Memory B cell (primary cell): ENCODE measurements at places on chromosomes 1 and 21.

GRCh38 chr1:31444725-31445448 is 31.9 kb downstream of the SERINC2 start:
- DNase-seq, result no peak

DNA sequence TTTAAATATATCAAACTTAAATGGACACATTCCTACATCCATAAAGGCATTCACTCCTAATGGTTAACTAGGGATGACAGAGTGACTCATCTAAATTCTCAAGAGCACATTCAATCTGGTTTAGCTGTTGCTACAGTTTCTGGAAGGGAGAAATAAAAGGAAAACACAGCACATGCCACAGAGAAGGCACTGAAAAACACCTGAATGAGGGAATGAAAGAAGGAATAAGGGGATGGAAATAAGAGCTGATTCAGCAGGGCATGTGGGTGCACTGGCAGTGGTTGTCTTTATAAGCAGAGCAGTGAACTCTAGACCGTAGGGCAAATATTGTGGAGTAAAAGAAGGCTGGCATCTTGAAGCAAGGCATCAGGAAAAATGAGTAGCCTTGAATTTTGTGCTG is 79.3 kb downstream of the LHX4 start:
- DNase-seq, result no peak

DNA sequence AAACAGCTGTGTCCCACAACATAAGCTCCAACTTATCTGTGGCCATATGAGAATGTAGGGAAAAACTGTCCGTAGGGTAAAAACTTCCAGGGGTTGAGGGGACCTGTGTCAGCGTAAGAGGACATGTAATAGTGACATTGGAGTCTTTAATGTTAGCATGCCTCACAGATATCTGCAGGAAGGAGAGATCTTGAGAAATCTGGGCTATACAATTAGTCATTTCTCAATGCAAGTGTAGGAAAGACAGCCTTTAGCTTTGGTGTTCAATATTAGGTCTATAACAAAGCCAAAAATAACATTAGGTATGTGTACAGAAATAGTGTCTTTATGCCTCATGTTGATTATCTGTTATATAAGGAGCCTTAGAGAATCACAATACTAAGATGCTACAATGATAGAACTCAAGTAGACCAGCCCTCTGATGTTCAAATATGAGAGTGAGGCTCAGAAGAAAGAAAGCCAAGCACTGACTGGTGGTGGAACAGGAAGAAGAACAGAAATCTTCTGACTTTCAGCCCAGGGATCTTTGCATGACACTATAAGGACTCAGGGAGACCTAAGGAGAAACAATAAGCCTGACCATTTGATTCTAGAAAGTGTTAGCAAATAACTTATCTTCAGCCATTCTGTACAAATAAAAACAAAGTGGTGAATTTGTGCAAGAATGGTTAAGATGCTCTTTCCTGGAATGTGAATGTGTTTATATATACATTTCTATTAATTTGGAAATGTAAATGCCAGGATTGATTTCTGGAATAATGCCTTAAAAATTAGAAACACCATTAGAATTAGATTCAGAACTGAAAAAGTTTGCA is 152.6 kb downstream of the ZC3H11B start:
- no peak for DNase-seq

GRCh38 chr1:110155878-110156522 is 5.7 kb downstream of the SLC6A17 start:
- DNase-seq, result peak; percentile 23

- DNase-seq, result no peak
These were observed 57.9 kb upstream of the CTBS start for GRCh38 chr1:84632137-84632536.

GRCh38 chr1:231013391-231014015 is 26.6 kb downstream of the FAM89A start:
- DNase-seq, result no peak

DNA sequence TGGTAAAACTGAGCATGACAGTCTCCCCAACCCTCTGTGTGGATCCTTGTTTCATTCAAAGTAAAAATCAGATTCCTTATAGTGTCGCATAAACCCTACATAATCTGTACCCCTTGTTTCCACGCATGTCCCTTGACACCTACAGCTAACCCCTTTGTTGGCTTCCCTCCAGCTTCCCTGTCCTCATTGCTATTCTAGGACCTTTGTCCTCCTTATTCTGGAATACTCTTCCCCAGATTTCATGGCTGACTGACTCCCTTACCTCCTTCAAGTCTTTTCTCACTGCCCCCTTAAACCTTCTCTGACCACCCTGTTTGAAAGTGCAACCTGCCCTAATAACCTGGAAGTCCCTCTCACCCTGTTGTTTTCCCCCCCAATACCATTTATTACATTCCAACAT is 4.0 kb downstream of the RNF11 start:
- DNase-seq, result no peak

DNA sequence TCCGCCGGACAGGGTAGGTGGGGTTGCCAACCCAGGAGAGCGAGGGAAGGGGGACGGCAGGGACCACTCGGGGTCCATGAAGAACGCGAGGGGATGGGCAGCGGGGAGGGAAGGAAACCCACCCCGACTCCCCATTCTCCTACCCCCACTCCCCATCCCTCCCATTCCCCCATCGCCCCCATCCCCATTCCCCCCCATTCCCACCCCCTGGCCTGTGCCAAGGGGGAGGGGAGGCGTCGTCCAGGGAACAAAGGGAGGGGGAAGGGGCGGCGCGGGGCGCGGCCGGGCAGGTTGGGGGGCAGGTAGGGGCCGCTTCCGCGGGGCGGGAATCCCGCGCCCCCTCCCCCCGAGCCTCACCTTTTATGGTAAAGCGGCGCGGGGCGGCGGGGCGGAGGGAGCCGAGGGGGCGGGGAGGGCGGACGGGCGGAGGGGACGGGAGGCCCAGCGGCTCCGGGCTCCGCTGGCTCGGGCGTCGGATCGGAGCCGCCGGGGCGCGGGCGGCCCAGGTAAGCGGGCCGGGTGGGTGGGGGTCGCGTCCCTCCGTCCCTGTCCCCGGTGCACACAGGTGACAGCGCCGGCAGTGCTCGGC is at the start of gene FBLIM1:
Gene FBLIM1 (plus strand): TSS at position 453 of the 589 bp plus-strand sequence. CDS start 6,189 bp downstream, outside the sequence.
- DNase-seq, result no peak

DNA sequence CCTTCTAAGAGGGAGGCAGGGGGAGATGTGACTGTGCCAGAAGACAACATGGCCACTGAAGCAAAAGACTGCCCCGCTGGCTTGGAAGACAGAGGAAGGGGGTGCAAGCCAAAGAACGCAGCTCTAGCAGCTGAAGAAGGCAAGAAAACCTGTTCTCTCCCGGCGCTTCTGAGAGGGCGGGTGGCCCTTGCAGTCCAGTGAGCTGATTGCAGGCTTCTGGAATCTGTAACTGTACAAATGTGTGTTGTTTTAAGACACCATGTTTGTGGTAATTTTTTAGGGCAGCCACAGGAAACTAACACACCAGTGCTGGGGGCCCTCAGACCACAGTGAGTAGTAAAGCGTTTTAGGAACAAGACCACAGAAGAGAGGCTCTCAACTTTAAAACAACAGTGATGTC is 47.0 kb downstream of the CD46 start:
- DNase-seq, result no peak

DNA sequence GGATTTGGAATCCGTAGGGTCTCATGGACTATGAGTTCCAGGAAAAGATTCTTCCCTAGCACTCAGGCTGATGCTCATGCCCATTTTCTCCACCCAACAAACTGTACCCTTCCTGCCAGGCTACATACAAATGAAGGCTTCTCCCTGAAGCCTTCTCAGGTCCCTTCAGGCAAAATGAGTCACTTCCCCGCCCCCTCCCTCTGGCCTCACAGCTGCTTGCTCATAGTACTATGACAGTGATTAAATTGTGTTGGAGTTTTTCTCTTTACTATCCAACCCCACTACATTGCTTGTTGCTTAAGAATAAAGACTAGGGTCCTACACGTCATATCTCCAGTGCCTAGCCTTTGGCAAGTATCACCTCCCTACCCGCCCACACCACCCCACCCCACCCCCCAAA is 207.6 kb upstream of the NFIA start:
- DNase-seq, result no peak

DNA sequence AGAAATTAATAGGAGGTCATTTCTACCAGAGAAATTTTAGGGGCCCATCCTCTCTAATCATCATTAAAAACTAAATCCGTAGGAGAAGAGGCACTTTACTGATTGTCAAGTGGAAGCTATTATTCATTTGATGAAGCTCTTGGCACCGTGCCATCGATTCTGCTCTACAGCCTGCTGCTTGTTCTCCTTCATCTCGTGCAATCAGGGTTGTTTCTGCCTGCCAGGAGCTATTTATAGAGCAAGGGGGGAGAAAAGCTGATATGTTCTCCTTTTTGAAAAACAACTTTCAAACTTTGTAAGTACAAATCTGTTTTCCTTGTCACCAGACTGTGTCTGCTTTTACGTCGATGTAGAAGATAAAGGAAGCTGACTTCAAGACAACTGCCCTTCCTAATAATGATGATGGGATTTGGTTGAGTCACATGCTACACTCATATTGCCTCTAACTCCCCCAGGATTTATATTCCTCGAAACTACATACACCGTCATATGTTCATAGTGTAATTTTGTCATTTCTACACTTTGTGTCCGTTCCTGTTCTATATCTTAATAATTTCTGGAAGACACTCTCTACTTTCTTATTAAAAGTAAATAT is 169.6 kb upstream of the LHX8 start:
- DNase-seq, result no peak

DNA sequence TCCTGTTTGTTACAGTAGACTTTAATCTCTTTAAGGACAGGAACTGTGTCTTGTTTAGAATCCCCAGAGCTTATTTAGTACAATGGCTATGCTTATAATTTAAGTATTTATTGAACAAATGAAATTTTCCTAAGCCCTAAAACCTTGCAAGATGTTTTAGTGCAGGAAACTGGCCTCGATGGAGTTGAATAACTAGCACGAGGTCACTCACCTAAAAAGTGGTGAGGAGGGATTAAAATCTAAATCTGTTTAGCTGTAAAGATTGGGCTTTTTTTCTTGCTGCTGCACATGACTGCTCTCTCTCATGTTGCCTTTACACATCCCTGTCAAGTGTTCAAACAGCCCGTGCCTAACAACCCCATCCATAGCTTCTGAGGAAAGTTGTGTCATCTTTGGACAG is 10.2 kb downstream of the NFYC start:
- no peak for DNase-seq

DNA sequence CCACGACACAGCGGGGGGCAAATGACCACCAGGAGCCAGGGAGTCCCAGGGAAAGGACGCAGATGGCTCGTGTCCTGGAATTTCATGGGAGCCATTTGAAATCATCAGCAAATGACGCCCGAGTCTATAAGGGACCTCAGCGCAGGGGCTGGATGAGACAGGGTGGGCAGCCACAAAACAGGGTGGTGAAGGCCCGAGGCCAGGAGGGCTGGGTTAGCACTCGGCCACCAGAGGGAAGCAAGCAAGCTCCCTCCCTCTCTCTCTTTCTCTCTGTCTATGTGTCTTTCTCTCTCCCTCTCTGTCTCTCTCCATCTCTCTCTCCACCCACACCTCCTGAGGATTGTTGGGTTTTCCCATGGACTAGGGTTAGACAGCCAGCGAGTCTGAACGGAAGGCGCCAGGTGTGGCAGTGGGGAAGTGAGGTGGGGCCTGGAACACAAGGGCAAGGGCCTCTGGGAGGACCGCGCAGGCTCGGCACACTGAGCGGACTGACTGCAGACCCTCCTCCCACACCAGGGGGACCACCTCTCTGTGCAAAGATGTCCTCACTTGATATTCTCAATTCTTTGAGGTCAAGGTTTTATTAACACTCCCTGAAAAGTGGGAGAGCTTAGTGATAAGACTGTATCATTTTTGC is 73.8 kb upstream of the TMPRSS2 start:
- DNase-seq, result no peak

GRCh38 chr1:79899914-79900313 is 893.4 kb upstream of the ADGRL4 start:
- DNase-seq, result no peak

DNA sequence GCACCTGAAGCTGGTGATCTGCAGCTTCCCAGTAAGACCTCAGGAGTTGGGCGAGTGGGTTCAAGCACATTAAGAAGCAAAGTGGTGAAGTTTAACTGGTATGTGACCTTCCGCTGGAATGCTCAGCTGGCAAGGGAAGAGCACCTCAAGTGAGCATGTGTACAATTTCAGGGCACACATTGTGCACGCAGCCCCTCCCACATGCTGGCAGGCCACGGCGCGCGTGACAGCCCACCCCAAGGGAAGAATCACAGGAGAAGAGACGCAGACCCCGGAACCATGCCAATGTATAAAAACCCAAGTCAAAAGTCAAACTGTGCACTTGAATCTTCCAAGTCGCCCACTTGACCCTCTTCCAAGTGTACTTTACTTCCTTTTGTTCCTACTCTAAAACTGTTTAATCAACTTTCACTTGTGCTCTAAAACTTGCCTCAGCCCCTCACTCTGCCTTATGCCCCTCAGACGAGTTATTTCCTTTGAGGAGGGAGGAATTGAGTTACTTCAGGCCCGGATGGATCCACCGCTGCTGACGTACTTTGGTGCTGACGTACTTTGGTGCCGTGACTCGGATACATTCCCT is 20.0 kb downstream of the LRRC3 start:
- DNase-seq, result no peak

- no peak for DNase-seq
These were observed 178.7 kb downstream of the GABPA start for GRCh38 chr21:25913479-25913878.

- DNase-seq, result no peak
These were observed 152.0 kb downstream of the ETS2 start for GRCh38 chr21:38957575-38958322.

GRCh38 chr1:223845037-223845809 is 524 bp downstream of the TP53BP2 start:
- DNase-seq, result peak; percentile 62

DNA sequence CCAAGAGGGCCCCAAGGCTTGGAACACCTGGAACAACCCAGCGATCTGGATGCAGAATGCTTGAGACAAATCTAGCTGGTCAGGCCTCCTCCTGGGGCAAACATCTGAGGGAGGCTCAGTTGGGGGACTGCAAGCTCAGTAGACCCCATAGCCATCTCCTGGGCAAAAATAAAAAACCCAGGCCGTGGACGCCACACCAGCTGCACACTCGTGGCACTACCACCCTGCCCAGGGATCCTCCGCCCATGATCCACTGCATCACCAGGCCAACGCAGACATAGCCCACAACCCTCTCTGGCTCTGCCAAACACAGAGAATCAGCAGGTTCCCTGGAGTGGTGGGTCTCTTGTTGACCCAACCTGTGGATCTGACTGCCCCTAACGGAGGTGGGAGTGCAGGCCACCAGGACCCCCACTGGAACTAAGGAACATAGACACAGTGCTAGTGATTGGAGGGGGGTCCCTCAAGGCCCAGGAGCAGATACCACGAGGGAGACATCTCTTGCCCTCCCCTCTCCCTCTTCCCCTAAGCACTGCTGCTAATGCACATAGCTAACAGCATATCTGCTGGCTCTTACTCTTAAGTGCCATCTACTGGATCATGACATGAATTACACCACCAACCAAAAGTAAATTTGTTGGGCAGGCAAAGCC is 147.2 kb downstream of the CHD1L start:
- peak; percentile 15 for DNase-seq

DNA sequence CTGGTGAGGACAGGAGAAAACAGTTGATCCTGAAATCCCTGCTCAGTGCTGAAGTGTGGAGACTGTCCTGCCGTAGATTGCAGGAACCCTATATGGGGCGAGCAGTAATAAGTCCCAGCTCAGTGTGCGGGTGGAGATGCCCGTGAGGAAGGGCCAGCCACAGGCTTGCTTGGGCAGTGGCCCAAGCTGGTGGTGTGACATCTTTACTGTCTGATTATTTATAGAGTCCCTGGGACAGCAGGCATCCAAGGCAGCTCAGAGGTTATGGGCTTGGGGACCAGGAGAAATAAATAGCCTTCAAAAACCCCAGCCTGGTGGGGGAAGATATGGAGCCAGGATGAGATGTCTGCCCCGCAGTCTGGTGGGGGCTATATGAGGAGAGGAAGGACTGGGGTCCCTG is 170.7 kb upstream of the POU3F1 start:
- no peak for DNase-seq
